ENCODE measurements at places on chromosomes 13 and 19.

GRCh38 chr19:29963576-29963975, 21.5 kb downstream of the URI1 start:
- no peak for DNase-seq

- DNase-seq, result no peak
These were observed 1.8 kb downstream of the MAB21L1 start for GRCh38 chr13:35474496-35475211.

- no peak for DNase-seq
These were observed 805.7 kb downstream of the PCDH9 start for GRCh38 chr13:66424422-66424821.

DNA sequence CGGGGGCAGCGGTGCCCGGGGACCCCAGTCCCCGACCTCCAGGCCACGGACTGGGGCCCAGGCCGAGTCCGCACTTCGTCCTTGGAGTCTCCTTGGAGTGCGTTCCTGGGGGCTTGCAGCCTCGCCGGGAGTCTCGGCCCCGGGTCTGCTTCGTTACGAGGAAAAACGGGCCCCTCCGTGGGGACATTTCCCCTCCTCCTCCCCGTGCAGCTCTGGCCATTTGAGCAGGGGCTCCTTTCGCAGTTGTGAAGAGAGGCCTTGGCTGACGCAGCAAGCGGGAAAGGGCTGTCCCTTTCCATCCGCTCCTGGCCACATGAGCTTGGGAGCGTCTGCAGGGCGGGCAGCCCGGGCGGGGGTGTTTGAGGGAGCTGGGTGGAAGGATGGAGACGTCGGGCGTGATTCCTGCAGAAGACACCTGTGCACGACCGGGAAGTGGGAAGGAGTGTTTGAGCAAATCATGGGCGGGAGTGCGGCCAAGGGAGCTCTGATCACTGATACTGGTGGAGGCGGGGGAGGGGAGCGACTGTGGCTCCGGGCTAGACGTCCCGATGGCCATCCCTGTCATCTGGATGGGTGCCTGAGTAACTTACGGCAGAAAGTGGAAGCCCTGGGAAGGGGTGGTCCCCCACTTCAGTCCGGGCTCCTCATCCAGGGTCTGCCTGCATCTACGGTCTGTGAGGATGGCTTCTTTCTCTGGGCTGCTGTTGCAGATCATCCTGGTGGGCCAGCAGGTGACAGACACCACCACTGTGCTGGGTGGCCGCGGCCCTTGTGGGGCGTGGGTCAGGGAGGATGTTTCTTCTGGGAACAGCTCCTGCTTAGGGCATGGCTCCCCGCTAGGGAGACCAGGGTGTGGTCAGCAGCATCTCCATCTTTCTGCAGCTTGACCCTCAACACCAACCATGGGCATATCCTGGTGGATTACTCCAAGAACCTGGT, 736 bp downstream of the GPI start:
- peak; percentile 91 for DNase-seq

- no peak for DNase-seq
These were observed 138.1 kb downstream of the LACC1 start for GRCh38 chr13:44017756-44018309.

DNA sequence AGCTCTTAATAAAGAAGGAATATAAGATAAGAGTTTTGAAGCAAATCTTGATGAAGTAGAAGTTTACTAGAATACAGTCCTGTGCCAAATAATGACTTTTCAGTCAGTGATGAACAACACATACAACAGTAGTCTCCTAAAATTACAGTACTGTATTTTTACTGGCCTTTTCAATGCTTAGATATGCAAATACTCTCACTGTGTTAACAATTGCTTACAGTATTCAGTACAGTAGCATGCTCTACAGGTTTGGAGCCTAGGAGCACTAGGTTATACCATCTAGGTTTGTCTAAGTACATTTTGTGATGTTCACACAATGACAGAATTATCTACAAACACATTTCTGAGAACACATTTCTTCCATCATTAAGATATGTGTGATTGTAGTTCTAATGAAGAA, 316.7 kb upstream of the KLHL1 start:
- no peak for DNase-seq
